ENCODE measurements at places on chromosomes 12 and 14. TPM values are rescaled to one million over a fixed set of nuclear protein-coding genes. Genes with fewer than 3 reads are reported as not detected.

DNA sequence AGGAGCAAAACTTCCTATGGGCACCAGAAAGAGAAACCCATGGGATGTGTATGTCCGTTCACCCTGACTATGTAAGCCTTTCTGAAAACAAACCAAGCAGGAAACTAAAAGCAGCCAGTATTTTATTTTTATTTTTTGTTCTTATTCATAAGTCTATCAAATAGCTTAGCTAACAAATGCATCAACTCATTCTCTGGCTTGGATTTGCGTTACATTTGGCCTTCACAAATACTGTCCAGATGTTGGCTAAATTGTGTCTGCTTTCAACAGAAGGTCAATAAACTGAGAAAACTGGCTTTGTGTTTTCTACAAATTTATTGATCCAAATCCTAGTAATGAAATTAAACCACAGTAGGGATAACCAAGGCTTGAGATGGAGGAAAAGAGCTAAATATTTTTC, 379.0 kb downstream of the NOVA1 start:
- no peak for DNase-seq

GRCh38 chr12:77256956-77257355, 191.6 kb upstream of the E2F7 start:
- DNase-seq, result no peak

Gene MAP3K9
- 6.2 TPM for total RNA-seq

DNA sequence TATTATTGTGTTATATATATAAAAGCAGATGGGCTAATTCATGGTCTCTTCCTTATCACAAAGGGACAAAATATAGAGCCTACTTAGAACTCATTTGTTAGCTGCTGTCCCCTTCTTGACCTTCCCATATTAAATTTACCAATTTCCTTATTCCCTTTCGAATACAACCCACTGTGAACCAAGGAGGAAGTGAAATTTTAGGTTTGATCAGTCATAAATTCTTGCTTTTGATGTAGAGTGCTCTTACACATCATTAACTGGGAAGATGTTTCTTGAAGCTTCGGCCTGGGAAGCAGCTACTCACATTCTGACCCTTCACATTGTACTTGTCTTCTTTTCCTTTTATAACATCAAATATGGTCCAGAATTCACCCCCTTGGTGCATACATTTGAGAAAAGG, 579.0 kb downstream of the LRFN5 start:
- DNase-seq, result no peak

DNA sequence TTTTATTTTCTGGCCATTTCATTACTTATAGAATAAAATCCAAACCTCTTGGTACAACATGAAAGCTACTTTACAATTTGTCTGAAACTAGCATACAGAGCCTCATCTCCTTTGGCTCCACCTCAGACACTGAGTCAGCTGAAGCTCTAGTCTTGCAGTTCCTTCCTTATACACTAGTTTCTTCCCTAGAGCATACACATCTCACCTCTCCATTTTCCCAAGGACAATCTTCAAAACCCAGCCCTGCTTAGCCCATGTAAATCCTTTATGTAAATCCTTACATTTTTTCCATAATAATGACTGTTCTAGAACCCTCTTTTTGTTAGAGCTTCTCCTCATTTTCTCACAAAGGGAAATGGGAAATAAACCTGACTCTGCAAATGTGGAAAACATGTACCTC, 463.4 kb downstream of the SLC16A7 start:
- DNase-seq, result no peak

Gene MTRFR
- 27.2 TPM for total RNA-seq

DNA sequence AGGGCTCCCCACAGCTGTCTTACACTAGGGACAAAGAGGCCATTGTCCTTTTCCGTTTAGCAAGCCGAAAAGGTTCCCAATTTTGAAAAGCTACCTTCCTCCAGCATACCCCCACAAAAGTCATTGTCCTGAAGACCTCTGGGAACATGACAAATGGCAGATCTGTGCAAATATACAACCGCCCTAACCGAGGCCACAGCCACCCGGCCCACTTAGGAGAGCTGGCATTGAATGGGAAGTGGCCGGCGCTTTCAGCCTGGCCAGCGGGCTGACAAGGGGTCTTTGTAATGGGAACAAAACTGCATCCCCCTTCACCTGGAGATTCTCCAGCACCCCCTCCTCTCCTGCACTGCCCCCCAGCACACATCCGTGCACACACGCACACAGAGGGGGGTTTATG, 48.1 kb upstream of the VASH1 start:
- DNase-seq, result no peak

GRCh38 chr14:92461891-92462290, 51.7 kb upstream of the RIN3 start:
- DNase-seq, result no peak

DNA sequence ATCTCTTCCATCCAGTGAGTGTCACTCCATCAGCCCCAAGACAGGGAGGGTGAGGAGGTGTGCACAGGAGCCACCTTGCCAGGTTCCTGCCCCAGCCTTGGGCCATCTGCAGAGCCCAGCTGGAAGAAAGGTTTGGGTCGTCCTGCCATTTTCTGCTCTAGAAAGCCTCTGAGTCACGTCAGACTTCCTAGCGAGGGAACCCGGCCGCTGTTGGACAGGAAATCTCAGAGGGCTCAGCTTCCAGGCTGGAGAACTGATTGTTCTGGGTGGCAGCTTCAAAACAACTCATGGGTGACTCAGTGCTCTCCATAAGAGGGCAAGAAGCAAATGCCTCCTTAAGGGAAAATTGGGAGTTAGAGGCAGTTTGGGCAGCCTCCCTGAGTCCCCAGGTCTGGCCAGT, 16.6 kb downstream of the HIP1R start:
- DNase-seq, result no peak

GRCh38 chr14:100783630-100784370, 42.1 kb upstream of the MEG3 start:
- DNase-seq, result no peak

- no peak for DNase-seq
Measured at GRCh38 chr12:115004470-115005146, 320.6 kb upstream of the TBX3 start.

DNA sequence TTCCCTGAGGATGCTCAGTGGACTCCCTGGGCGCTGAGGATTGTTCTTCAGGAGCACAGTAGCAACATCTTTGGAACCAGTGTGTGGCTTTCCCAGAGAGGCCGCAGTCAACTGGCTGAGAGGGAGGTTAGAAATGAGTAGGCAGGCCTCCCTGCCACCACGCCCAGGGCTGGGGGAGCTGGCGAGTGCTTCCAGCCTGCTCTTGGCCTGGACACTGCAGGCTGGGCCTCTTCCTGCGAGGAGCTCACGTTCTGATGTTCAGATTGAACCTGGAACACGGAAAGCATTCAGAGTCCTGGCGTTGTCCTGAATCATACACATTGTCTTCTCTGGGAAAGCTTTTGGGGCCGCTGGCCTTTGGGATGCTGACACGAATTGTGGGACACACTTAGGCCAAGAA, 15.6 kb downstream of the TSPAN9 start:
- no peak for DNase-seq

Data from activated naive CD8-positive, alpha-beta T cell treated with anti-CD3 and anti-CD28 coated beads for 36 hours (primary cell).